ENCODE measurements at places on chromosomes 16 and 17.
A peak's percentile ranks its signal among the peaks of the same experiment; 100 is the strongest.

GRCh38 chr16:6146356-6146755 is 1048.8 kb upstream of the EEF2KMT start:
- DNase-seq = no peak

DNA sequence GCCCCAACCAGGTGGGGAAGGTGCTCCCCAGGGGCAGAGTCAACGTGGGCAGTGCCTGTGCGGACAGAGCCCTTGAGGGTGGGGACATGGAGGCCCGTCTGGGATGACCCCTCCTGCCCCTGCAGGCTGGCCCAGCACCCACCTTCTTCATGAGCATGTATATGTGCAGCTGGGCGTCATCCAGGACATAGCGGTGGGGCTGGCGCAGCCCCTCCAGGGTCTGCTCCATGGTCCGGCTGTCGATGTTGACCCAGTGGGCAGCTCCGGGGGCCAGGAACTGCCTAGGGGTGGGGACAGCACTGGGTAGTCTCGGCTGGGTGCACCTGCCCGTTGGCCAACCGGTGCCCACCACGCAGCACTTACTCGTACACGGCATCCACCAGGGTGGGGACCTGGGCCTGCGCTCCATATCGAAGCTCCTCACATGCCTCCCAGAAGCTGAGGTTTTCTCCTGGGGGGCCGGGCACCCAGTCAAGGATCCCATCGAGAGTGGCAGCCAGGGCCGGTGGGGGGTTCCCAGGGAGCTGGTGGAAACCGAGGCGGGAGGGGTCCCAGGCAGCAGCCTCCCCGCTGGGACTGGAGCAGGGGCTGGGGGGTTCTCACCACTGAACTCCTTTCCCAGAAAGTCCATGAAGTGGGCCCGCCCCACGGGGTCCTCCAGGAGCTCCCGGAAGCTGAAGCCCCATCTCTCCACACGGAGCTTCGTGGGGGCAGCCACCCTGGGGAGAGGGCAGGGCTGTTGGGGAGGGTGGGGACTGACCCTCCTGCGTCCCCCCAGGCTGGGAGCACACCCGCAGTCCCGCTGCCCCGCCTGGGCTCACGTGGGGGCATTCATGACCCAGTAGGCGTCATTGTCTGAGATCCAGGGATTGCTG is 5.1 kb downstream of the RGS11 start:
- no peak for DNase-seq

DNA sequence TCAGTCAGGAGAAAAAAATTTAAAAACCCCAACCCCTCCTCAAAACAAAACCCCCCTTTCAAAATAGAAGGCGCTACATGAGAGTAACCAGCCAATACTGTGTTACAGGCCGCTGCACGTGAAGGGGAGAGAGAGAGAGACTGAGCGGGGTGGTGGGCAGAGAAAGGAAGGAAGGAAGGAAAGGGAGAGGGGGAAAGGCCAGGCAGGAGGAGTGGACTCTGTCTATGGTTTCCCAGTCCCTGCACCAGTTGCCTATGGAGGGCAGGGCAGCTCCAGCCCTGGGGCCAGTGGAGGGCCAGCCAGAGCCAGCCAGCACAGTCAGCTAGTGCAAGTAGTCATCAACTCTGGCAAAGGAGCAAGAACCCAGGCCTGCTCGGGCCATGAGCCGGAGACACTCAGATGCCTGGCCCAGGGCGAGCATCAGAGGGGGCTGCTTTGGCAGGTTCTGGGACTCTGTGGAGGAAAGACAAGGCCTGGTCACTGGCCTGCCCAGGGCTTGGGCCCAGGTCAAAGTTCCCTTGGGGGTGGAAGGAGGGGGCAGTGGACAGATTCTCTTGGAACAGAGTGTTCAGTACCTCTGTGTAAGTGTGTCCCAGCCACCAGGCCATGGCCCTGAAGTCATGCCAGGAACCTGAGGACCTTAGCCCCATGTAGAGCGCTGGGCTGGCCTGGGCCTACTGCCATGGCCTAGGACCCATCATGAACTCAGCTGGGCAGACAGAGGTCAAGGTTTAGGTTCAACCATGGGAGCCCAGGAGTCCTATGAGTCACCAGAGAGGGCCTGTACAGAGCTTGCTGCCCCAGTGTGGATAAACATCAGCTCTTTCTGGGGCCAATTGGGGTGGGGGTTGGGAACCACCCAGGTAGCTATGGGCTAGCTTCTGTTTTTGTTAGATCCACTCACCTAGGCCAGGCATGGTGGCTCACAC is 7.3 kb upstream of the GFOD2 start:
- DNase-seq = no peak

- DNase-seq = no peak
Measured at GRCh38 chr16:68083239-68083781, 1.9 kb upstream of the NFATC3 start.

- DNase-seq = no peak
Measured at GRCh38 chr16:4052801-4053293, 63.4 kb downstream of the ADCY9 start.

DNA sequence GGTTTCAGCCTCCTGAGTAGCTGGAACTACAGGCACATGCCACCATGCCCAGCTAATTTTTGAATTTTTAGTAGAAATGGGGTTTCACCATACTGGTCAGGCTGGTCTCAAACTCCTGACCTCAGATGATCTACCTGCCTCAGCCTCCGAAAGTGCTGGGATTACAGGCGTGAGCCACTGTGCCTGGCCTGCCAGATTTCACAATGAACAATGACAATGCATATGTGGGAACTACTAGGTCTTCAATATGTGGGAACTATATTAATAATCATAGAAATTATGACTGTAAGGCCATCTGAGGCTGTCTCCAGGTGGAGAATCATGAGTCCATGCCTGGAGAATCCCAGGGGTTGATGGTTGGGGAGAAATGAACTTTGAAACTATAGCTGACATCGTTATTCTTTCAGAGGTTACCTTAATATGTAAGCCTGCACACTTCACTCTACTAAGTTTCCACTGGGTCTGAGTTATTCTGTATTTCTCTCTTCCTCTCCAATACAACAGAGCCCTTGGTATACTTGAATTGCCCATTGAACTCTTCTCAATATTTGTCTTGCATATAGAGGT is 7.2 kb upstream of the DRC7 start:
- DNase-seq = no peak

- DNase-seq = no peak
Measured at GRCh38 chr17:77319211-77320043, 178.7 kb downstream of the SEC14L1 start.

GRCh38 chr17:57234739-57235092 is 21.6 kb upstream of the MSI2 start:
- DNase-seq = no peak

DNA sequence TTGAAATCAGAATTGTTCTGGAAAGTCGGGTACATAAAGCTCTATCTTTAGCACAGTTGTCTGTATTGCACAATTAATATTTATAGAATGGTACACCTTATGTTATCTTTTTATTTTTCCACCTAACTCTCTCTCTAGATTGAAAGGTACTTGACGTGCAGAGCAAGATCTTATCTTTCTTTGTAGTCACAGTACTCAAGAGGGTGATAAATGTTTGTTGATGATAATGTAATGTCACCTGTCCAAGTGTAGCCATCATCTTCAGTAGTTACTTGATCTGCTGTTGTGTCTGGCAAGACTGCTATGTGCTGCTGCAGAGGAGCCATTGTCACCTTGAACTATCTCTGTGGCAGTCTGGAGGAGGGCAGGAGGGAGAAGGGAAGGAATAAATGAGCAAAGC is 5.3 kb downstream of the HMOX2 start:
- DNase-seq = peak; percentile 0

DNA sequence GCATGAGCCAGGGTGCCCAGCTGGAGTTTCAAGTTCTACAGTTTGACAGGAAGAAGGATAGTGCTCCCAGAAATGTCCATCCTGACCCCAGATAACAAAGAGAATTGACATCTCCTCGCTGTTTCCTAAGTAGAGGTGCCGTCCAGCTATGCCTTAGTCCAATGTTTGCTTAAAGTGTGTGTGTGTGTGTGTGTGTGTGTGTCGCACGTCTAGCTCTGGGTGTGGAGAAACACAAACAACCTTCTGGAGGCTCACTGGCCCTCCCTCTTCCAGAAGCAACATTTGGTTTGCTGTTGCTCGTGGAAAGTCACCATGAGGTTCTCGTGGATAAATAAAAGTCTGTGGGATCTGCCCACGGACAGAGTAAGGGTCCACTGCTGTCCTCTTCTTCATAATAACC is 22.1 kb downstream of the EMP2 start:
- DNase-seq = no peak
